SJCRH30 (cell line): ENCODE measurements at places on chromosomes 12 and 14.
A peak's percentile ranks its signal among the peaks of the same experiment; 100 is the strongest.

- no peak for DNase-seq
Observed at GRCh38 chr14:26606729-26607312, 9.0 kb upstream of the NOVA1 start.

DNA sequence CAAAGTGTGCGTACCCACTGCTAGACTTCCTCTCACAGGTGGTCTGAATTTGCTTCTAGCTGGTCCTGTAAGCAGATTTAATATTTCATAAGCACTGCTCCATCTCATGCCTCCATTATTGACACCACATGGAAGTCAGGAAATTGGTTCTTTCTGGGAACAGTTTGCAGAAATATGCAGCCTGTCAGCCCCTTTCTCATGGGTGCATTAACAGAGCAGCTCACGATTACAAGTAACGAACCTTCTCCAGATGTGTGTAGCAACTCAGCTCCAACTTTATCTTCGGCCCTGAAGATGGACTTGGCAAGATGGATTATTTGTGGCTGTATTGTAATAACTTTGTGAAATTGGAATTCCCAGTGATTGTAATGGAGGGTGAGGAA is 214.5 kb upstream of the DDHD1 start:
- no peak for DNase-seq

DNA sequence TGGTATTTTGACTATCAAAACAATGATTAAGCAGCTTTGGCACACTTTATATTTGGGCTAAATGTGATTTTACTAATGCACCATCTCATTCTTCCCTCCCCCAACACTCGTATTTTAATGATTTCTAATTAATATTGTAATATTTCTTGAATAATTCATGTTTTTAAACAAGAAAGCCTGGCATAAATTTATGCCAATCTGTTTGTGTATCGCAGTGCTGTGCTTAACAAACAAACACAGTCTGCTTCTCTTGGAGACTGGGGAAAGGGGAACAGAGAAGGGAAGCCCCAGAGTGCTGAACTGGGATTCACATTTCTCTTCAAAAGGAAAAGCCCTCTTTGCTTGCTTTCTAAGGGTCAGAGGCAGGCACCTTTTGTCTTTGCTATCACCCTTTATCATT is 496.9 kb upstream of the STXBP6 start:
- DNase-seq, result no peak

- DNase-seq, result no peak
Observed at GRCh38 chr12:42468921-42469320, 120.6 kb downstream of the PRICKLE1 start.

- DNase-seq, result peak; percentile 95
Observed at GRCh38 chr12:89345830-89346740, 6.2 kb downstream of the DUSP6 start.

GRCh38 chr14:56494167-56494566 is 85.4 kb upstream of the TMEM260 start:
- no peak for DNase-seq

GRCh38 chr14:65585216-65585615 is 172.7 kb downstream of the FUT8 start:
- DNase-seq, result no peak

GRCh38 chr14:101007004-101007614 is 103.6 kb upstream of the RTL1 start:
- DNase-seq, result no peak

DNA sequence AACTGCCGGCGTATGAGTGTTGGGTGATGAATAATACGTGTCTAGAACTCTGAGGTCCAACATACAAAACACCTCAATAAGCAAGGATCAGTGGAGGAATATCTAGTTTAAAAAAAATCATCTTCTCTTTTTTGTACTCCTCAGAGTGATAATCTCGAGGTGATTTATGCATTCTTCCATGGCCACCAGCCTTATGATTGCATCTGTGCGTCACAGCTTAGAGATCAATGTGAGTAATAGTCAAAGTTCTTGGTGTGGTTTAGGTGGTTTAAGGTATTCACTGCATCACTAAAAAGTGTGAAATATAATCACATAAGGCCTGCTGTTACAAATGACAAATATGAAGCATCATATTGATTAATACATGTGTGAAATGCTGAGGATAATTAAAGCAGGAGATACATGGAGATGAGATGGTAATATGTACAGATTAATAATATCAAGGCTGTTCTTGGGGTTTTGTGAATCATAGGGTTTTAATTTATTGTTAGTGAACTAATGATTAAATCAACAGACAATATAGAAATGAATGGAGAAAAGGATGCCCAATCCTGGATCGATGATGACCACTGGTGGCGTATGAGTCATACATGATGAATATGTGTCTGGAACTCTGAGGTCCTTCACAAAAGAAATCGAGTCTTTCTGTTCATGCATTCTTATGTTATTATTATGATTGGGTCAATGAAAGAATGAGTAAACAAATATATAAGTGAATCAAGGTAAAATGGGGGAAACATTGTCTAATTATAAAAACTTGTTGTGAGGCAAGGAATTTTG is 68.8 kb upstream of the RTL1 start:
- no peak for DNase-seq

GRCh38 chr12:26473291-26473690 is 277.9 kb downstream of the SSPN start:
- peak; percentile 7 for DNase-seq

GRCh38 chr12:92764831-92765230 is 62.0 kb downstream of the PLEKHG7 start:
- no peak for DNase-seq

DNA sequence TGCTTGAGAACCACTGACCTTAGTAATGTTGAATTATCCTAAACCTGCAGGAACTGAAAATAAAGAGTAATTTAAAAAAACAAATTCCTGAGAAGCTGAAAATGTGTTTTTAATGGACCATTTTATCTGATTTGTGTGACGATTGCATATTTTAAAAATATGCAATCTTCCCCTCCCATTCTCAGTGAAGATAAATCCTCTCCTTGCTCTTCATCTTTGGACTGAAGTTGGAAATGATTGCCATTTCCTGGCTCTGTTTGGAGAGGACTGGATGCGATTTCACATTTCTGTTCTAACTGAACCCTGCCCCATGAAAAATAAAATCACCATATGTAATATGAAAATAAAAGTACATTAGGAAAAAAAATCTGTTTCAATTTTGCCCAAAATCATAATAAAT is 216.3 kb downstream of the SLC6A15 start:
- DNase-seq, result no peak
